Muscle of leg (tissue), 16 donors: ENCODE measurements at places on chromosomes 7 and 10. TPM values are rescaled to one million over a fixed set of nuclear protein-coding genes. Genes with fewer than 3 reads are reported as not detected.

DNA sequence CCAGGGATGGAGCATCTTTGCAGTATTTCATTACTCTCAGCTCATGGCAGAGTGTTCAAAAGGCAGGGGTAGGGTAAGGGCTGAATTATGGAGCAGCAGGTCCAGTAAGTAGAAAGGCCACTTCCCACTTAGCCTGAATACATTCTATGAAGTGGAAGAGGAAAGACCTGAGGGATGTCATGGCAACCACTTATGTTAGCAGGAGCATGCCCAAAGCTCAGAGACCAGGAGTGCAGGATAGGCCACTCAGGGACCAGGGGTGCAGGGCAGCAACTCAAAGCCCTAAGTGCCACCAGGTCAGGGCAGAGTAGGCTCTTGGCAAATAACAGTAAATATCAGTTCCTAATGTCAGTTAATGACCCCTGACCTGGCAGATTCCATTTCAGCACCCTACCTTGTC is 3.6 kb downstream of the SRI start:
- no peak for DNase-seq

GRCh38 chr10:5551531-5552375 is 27.0 kb downstream of the CALML3 start:
- no peak for DNase-seq

DNA sequence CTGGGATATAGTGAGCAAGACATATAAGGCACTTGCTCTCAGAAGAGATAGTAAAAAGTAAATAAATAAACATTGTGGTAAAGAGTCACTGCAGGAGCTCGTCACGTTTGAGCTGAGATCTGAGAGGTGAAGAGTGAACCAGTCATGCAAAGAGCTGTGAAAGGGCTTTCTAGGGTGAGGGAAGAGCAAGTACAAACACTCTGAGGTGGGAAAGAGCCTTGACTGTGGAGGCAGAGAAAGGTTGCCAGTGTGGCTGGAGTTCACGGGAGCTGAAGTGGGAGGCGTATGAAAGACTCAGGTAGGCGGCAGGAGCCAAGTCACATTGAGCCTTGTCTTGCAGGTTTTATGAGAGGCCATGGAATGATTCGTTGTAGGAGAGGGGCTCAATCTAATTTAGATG is 141.0 kb downstream of the C1GALT1 start:
- no peak for DNase-seq

- DNase-seq: peak; percentile 70
Observed at GRCh38 chr7:53485354-53485753, 449.9 kb downstream of the POM121L12 start.

GRCh38 chr10:1268831-1269230 is 212.6 kb downstream of the WDR37 start:
- peak; percentile 87 for DNase-seq

AMPH gene
- total RNA-seq: 7.7 TPM

FFAR4 gene
- total RNA-seq: not detected

WIPF3 gene
- total RNA-seq: 6.1 TPM

GRCh38 chr7:33334349-33334748 is 205.0 kb downstream of the BBS9 start:
- no peak for DNase-seq

- no peak for DNase-seq
Observed at GRCh38 chr10:76918106-76918505, 719.5 kb downstream of the KCNMA1 start.

DNA sequence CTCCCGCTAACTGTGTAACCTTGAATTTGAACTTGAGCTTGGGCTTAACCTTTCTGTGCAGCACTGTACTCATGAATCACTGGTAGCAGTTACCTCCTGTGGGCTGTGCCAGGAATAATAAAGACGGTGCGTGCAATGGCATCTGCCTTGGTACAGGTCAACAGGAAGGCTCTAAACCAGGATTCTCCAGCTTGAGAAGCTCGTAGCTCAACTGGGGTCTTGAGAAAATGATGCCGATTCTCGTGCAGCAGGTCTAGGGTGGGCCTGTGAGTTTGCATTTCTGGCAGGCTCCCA is 112.5 kb upstream of the ANLN start:
- no peak for DNase-seq

LIPF gene
- total RNA-seq: not detected

VKORC1L1 gene
- total RNA-seq: 11.0 TPM

GRCh38 chr10:50990568-50991455 is 83.5 kb upstream of the PRKG1 start:
- peak; percentile 81 for DNase-seq

LAMB1 gene
- 233 TPM for total RNA-seq

DNA sequence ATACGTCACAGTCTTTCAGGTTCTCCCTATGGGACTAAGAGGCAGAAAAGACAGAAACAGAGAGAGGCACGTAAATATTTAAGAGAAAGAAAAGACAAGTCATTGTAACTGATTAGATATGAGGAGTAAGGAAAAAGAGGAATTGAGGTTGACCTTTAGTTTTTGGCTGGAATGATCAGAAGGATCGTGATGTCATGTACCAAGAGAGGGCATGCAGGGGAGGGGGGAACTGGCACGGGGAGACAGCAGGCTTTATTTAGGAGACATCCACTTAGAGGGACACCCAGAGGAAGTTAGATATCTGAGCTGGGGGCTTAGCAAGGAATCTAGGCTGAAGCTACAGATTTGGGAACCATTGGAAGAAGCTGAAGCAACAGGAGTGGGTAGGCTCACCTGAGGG is 9.2 kb upstream of the LRRC20 start:
- no peak for DNase-seq

GRCh38 chr7:149669121-149669818 is 104.1 kb downstream of the ZNF467 start:
- DNase-seq: peak; percentile 19

DNA sequence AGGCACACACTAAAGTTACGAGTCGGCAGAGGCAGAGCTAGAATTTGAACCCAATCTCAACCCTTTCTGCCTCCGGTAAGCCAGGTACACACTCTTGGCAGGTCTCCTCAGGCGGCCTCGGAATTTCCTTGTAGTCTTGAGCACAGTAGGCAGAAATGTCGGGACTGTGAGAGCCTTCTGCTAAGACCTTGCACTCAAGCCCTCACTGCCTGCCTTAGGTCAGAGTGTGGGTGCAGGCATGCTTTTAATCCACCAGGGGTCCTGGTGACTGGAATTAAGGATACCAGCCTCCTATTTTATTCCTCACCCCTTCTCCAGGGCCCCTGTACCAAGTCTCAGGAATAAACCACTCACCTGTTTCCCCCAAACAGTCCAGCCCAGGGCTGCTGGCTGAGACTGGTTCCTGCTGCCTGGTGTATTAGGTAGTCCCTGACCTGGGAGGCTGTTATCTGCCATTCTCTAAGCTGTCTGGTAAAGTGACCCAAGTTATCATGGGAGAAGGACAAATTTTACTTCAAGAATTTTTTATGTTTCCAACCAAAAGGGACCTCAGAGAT is 855 bp downstream of the ATP6V1F start:
- DNase-seq: peak; percentile 62

GRCh38 chr10:478471-479245 is 210.8 kb downstream of the DIP2C start:
- DNase-seq: no peak

- no peak for DNase-seq
Observed at GRCh38 chr7:79949778-79950177, 184.9 kb upstream of the GNAI1 start.

DNA sequence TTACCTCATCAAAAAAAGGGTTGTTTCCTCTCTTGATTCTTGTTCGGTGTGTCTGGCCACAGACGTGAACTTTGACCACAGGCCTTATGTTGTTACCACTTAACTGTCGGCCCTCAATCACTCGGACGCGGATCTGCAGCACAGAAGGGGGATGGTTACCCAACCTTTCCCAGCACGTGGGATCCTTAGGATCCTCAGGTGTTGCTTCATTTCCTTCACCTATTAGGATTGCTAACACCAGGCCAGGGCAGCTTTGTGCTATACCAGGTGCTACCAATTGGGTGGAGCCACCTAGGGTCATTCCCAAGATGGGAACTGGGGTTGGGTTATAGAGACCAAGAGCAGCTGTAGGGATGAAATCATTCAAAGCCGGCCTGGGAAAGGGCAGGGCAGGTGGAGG is 73.4 kb downstream of the MYOF start:
- no peak for DNase-seq

DNA sequence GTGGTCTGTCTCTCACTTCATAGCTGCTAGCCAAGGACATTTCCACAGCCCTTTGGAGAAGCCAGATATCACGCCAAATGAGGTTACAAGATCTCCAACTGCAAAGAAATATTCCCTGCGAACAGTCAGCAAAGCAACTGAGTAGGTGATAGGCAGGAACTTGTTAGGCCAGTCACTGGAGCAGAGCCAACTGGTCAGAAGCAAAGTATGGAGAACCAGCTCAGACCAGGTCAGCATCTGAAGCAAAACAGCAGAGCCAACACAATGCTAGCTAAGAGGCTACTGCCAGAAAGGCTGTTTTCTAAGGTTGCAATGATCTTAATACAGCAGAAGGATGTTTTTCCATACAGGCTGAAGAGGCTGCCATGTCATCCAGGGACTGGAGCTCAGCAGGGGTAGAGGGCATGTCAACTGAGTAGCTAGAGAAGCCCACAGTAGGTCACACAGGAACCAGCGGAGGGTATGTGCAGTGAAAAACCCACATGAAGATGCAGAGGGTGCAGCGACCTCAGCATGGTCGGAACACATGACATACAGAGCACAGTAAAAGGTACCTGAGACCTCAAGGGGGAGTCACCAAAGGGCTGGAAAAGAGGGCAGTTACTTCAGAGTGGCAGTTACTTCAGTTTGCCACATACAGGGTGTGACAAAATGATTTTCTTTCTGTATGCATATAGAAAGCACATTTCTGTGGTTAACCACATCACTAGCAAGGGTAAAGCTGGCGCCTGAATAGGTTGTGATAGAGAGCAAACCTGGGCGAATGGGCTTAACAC is 8.9 kb downstream of the SEC31B start:
- no peak for DNase-seq

GRCh38 chr10:75941223-75941801 is 509.9 kb downstream of the LRMDA start:
- no peak for DNase-seq

TSPAN13 gene
- 31.6 TPM for total RNA-seq

DNA sequence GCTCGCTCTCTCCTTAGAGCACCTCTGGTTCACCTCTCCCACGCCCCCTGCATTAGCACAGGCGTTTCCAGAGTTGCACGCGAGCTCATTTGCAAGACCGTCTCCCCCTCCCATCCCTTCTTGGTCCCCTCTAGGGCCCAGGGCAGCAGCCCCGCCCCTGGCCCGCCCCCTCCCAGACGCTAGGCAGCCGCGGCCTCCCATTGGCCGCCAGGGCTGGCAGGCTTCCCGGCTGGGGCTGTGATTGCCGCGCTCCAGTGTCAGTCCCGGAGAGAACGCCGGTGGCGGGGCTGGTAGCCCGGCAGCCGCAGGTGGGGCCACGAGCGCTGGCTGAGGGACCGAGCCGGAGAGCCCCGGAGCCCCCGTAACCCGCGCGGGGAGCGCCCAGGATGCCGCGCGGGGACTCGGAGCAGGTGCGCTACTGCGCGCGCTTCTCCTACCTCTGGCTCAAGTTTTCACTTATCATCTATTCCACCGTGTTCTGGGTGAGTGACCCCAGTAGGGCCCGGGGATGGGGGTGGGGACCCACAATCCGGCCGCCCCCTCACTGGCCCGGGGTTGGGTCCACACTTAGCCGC is at the start of gene TSPAN15:
Gene TSPAN15, plus strand, starts transcription at position 257 of the 575 bp plus-strand sequence. Its CDS starts 130 bp downstream, at position 387.
- peak; percentile 94 for DNase-seq

- no peak for DNase-seq
Observed at GRCh38 chr10:106577266-106577665, 587.2 kb downstream of the SORCS1 start.

GRCh38 chr10:98351831-98352402 is 63.1 kb downstream of the PYROXD2 start:
- DNase-seq: peak; percentile 79

- DNase-seq: no peak
Observed at GRCh38 chr7:73437091-73437490, 3.5 kb downstream of the FZD9 start.

GRCh38 chr10:131937836-131938235 is 37.0 kb downstream of the PPP2R2D start:
- no peak for DNase-seq

NUTM2A gene
- total RNA-seq: 0.44 TPM

- DNase-seq: no peak
Observed at GRCh38 chr10:26534384-26534783, 96.2 kb downstream of the APBB1IP start.

DNA sequence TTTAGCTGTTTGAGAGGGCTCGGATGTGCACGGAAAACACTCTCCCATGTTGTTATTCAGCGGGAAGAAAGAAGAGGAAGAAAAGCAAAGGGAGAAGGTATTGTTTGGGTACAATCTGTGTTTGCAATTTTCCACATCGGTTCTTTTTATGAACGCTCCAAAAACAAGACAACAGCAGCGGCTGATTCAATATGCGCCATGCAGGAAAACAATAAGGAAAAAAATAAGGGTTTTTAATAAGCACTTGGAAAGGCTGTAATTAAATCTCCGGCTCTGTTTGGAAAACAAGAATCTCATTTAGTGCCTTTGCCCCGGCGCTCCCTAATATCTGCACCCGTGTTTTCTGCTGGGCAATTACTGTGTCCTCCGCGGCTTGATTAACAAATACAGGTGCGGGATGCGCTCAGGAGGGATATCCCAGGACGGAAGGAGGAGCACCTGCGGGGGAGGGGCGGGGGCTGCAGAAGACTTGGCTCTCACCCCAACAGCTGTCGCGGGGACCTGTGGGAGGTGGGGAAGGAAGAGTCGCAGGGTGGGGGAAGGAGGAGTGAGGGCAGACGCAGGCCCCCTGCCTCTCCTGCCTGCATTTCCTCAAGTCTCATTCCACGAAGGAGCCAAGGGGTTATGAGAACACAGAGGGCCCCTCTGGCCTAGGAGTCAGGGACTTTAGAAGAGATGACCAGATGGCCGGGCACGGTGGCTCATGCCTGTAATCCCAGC is 181.5 kb upstream of the PODXL start:
- DNase-seq: no peak

DNA sequence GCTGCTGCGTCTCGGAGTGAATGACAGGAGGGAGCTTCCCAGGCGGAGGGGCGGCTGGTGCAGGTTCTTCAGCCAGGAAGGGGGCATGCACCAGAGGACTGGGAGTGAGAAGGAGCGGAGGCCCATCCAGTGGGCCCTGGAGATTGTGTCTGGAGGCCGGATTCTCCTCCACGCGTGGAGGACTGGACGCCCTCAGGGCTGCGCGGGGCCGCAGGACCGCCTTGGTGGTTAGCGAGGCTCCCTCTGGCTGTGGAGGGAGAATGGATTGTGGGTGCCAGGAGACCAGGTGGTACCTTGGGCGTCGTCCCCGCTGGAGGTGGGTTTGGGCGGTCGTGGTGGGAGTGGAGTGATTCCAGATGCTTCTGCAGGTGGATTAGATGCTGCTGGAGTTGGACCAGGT is 68.9 kb downstream of the ELFN1 start:
- no peak for DNase-seq
